ENCODE measurements at places on chromosomes 16 and 17.

- H3K36me3 ChIP-seq, result no peaks in the 10 kb centered on the region
- H3K27me3 ChIP-seq, result no peaks in the 10 kb centered on the region
- H3K27ac ChIP-seq, result no peak overlapping the region
- H3K4me1 ChIP-seq, result peaks cover 34% of the 10 kb centered on the region
- no peak overlapping the region for H3K4me3 ChIP-seq
Measured at GRCh38 chr17:74757502-74757901, 9.1 kb downstream of the NHERF1 start.

GRCh38 chr16:22977294-22977697, 163.3 kb downstream of the HS3ST2 start:
- H3K4me1 ChIP-seq, result no peaks in the 10 kb centered on the region
- DNase-seq, result no peak
- H3K4me3 ChIP-seq, result no peak overlapping the region

DNA sequence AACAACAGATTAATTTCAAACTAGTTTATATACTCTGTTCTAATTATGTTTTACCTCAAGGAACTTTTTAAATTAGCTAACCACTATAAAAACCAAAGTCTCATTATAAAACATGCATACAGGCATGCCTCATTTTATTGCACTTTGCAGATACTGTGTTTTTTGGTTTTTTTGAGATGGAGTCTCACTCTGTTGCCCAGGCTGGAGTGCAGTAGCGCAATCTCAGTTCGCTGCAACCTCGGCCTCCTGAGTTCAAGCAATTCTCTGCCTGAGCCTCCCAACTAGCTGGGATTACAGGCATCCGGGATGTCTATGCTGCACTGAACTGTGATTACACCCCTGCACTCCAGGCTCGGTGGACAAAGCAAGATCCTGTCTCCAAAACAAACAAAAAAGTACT, 8.8 kb upstream of the JPT1 start:
- H3K4me1 ChIP-seq, result no peaks in the 10 kb centered on the region
- H3K36me3 ChIP-seq, result peaks cover 10% of the 10 kb centered on the region
- no peak overlapping the region for H3K4me3 ChIP-seq
- DNase-seq, result no peak
- no peaks in the 10 kb centered on the region for H3K27me3 ChIP-seq

DNA sequence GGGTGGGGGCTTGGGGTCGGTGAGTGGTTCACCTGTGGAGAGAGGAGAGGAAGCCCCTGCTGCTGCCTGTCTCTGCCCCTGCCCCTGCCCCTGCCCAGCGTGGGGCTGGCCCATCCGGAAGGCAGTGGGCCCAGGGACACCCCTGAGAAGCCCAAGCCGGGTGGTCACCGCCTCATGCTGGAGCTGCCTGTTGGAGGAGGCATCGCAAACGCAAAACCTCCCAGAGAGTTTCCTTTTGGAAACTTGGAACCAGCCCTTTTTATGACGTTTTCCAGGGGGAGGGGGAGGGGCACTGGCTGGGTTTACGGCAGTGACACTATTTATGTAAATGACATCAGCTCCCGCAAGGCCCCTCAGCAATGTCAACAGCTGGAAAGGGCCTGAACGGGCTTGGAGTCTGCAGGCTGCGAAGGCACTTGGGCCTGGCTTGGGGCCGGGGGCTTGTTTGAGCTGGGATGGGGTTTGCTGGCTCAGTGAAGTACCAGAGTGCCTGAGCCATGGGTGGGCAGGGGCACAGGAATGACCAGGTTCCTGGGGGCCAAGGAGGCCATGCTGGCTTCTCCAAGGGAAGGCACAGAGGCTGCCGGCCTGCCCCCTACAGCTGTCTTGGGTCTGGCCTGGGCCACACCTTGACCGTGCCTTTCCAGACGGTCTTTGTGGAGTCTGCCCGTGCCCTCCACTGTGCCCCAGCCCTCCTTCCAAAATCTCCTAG, 219.5 kb downstream of the NTN1 start:
- H3K36me3 ChIP-seq, result no peaks in the 10 kb centered on the region
- DNase-seq, result no peak
- no peak overlapping the region for H3K4me3 ChIP-seq
- H3K27me3 ChIP-seq, result no peaks in the 10 kb centered on the region
- peaks cover 14% of the 10 kb centered on the region for H3K4me1 ChIP-seq

GRCh38 chr17:9958586-9959281, 53.7 kb upstream of the RCVRN start:
- no peak overlapping the region for H3K27ac ChIP-seq
- no peaks in the 10 kb centered on the region for H3K36me3 ChIP-seq
- H3K4me1 ChIP-seq, result peaks cover 7% of the 10 kb centered on the region
- DNase-seq, result no peak
- no peaks in the 10 kb centered on the region for H3K27me3 ChIP-seq

DNA sequence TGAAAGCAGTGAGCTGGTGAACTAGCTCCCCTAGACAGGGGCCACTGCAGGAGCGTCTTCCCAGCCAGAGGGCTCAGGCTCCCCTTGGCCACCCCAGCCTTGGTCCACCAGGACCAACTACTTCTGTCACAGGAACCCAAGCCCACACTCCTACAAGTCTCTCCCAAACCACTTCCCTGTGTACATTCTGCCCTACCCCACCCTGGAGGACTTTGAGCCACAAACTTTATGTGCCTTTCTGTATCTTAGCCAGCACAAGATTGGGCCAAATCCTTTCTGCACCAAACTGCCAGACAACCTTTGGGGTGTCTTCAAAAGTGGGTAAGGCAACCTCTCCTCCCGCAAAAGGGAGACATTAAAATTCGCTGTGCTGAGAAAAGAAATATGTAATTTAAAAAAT, 31.6 kb downstream of the EFCAB5 start:
- no peaks in the 10 kb centered on the region for H3K36me3 ChIP-seq
- H3K4me1 ChIP-seq, result no peaks in the 10 kb centered on the region
- no peak for DNase-seq
- H3K27ac ChIP-seq, result no peak overlapping the region
- no peak overlapping the region for H3K4me3 ChIP-seq

DNA sequence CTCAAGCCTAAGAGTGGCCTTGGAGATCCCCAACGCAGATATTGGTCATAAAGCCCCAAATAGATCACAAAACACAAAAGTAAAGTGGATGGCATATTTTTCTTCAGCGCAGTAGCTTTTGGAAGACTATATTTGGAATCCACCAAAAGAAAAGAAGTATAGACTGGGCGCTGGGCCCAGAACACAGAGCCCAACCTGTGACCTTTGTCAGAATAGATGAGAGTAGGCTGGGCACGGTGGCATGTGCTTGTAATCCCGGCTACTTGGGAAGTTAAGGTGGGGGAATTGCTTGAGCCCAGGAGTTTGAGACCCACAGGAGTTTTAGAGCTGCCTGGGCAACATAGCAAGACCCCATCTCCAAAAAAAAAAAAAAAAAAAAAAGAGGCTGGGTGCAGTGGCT, 14.6 kb downstream of the SCIMP start:
- H3K4me1 ChIP-seq, result no peaks in the 10 kb centered on the region
- H3K4me3 ChIP-seq, result no peak overlapping the region
- DNase-seq, result no peak
- no peaks in the 10 kb centered on the region for H3K36me3 ChIP-seq
- H3K27ac ChIP-seq, result no peak overlapping the region

GRCh38 chr16:56995136-56995805, 5.9 kb downstream of the NLRC5 start:
- no peaks in the 10 kb centered on the region for H3K4me1 ChIP-seq
- H3K36me3 ChIP-seq, result no peaks in the 10 kb centered on the region
- H3K27me3 ChIP-seq, result no peaks in the 10 kb centered on the region
- DNase-seq, result no peak
- no peak overlapping the region for H3K4me3 ChIP-seq

DNA sequence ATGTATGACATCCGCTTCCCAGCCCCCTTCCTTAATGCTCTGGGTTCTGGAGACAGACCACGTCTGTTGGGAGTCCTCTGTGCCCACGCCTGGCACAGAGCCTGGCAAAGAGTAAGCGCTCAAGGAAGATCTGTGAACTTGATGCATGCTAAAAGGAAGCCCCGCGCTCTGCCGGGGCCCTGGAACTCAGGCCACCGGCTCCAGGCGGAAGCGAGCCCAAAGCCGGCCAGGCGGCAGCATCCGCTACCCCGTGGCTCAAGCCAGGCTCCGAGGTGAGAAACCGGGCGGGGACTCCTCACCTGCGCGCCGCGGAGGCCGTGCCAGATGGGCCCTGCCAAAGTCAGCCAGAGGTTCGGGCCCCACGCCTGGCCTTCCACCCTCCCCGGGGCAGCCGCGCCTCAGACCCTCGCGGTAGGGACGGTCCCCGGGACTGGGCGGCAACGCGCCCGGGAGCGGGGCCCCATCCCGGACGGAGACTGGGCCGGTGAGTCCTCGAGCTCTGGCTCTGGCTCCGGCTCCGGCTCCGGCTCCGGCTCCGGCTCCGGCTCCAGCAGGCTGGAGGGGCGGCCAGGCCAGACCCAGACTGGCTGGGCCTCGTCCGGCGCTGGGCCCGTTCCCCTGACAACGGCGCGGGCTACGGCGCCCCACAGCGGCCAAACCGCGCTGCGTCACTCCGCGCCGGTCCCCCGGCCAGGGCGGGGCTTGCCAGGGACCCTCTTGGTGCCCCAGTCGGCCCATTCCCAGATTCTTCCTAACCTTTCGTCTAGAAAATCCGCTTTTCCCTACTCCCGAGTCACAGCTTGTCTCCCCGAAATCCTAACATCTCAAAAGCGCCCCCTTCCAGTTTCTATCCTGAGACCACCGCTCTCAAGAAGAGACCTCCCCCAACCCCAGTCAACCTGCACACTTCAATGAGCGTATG, at the start of gene ZDHHC1:
Gene ZDHHC1, minus strand, starts transcription at position 606 of the 922 bp plus-strand sequence. CDS start 8,702 bp downstream, outside the sequence.
- no peak within 1 kb of the TSS for H3K27ac ChIP-seq
- no peak for DNase-seq
- H3K36me3 ChIP-seq, result no peaks in the 10 kb centered on the region
- H3K4me3 ChIP-seq, result peak within 1 kb of the TSS; percentile 87

DNA sequence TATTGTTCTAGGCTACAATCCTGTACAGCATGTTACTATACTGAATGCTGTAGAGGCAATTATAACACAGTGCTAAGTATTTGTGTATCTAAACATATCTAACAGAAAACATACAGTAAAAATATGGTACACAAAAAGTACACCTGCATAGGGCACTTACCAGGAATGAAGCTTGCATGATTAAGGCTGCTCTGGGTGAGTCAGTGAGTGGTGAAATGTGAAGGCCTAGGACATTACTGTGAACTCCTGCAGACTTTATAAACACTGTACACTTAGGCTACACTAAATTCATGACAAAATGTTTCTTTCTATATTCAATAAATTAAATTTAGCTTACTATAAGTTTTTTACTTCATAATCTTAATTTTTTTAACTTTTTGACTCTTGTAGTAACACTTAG, 37.1 kb downstream of the AMFR start:
- H3K27ac ChIP-seq, result no peak overlapping the region
- no peaks in the 10 kb centered on the region for H3K36me3 ChIP-seq
- no peak overlapping the region for H3K4me3 ChIP-seq
- no peaks in the 10 kb centered on the region for H3K27me3 ChIP-seq
- no peak for DNase-seq

GRCh38 chr16:57577214-57577613, 34.8 kb downstream of the ADGRG5 start:
- no peak overlapping the region for H3K27ac ChIP-seq
- no peaks in the 10 kb centered on the region for H3K36me3 ChIP-seq
- H3K4me1 ChIP-seq, result no peaks in the 10 kb centered on the region
- no peaks in the 10 kb centered on the region for H3K27me3 ChIP-seq
- DNase-seq, result no peak

DNA sequence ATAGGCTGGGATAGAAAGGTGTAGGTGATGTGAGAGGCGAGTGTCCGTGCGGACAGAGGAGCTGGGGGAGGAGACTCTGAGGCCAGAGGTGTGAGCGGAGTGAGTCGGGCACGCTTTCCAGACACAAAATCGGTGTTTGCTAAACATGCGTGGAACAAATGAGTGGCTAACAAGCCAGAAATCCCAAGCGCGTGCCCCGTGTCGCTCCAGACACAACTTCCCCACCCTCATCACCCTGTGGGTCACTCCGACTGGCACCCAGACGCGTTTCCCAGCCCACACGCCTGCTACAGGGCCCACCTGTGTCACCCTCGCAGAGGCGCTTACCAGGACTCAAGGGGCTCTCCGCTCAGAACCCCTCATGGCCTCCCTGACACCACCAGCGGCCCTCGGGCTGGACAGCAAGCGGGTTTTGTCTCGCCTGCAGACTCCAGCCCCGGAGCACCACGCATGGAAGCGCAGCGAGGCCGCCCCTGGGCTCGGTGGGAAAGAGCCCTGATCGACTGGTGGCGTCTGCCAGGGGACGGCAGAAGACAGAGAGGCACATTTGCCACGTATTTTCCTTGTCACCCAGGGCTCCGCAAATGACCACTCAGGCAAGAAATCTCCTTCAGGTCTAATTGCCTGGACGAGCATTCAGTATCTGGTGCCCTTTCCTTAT, 6.0 kb upstream of the RPH3AL start:
- no peak overlapping the region for H3K4me3 ChIP-seq
- H3K36me3 ChIP-seq, result no peaks in the 10 kb centered on the region
- DNase-seq, result no peak
- no peak overlapping the region for H3K27ac ChIP-seq

DNA sequence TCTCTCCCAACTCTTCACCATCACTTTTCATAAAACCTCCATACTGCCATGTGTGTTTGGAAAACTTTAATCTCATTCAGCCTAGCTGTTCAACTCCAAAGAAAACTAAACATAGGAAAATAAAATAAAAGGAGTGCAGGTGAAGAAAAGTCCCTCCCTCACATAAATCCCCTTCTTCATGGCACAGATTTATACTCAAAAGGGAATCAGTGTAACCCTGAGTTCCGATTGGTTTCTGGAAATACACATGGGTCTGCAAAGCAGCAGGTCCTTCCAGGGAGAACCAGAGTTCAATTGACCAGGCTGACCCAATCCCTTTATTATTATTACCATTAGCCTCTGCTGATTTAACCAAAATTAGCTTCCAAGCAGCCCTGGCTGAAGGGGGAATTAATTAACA, 8.9 kb upstream of the HOXB2 start:
- peaks cover 91% of the 10 kb centered on the region for H3K27me3 ChIP-seq
- peaks cover 8% of the 10 kb centered on the region for H3K4me1 ChIP-seq
- no peak overlapping the region for H3K4me3 ChIP-seq
- DNase-seq, result no peak

DNA sequence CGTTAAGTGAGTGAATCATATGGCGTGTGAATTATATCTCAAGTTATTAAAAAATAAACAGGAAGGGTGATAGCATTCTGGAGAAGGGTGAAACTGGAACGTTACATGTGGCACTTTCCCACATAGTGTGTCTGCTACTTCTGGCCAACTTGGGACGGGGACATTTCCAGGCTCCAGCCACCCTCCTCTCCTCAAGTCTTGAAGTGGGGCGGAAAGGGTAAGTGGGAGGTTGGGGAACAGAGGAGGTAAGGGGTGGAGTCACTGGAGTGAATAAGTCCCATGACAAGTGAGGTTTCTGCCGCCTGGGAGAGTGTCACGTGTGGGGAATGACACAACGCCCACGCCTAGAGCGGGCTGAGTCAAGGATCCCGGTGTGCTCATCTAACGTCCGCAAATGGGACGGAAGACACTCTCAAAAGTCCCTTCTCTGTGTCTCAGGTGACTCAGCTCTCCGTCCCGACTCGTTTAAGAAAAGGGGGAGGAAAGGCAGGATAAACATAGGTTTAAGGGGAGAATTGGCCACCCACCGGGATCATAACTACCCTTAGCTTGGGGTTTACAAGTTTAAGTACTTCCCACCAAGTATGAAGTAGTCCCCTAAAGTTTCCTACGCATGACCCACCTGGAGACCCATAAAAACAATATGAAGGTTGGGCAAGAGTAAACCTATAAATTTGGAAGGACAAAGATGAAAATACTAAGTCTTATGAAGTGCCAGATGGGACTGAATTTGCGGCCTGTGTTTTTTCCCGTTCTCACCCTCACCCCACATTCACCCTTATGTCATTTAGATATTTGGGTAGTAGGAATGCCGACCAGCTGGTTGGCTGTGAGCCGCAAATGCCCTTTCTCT, 1.2 kb upstream of the SPAG9 start:
- H3K27me3 ChIP-seq, result no peaks in the 10 kb centered on the region
- H3K4me1 ChIP-seq, result no peaks in the 10 kb centered on the region
- DNase-seq, result peak; percentile 37
- no peak overlapping the region for H3K27ac ChIP-seq
